Heart right ventricle (tissue), 16 donors: ENCODE measurements at places on chromosomes 1 and 21. TPM values are rescaled to one million over a fixed set of nuclear protein-coding genes. Genes with fewer than 3 reads are reported as not detected.
A peak's percentile ranks its signal among the peaks of the same experiment; 100 is the strongest.

SPRR2A gene
- total RNA-seq: not detected

LCE1C gene
- total RNA-seq: not detected

LCE1E gene
- total RNA-seq: not detected

- peak; percentile 38 for DNase-seq
These were observed 2.4 kb upstream of the MMP23B start for GRCh38 chr1:1629430-1630190.

TRABD2B gene
- total RNA-seq: 1.1 TPM

LINGO4 gene
- total RNA-seq: 1.1 TPM

LRRC8B gene
- 2.4 TPM for total RNA-seq

ARHGAP29 gene
- total RNA-seq: 30.7 TPM
